ENCODE measurements at places on chromosomes 13 and 19.

DNA sequence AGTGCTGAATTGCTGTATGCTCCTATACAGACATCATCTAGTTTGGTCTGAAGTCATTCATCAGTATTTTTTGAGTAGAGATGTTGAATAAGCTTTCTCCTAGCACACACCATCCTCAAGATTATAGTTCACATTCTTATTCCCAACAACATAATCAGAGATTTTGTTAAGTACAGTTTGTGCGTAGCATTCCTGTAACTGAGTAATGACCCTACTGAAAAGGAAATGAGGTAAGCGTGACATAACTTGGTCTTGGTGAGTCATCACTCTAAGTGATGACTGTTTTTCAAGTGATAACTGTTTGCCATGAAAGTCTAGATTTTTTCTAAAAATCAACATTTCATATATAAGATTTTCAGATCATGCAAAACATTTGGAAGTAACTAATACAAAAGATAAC, 18.5 kb upstream of the FAM216B start:
- DNase-seq, result peak; percentile 32

DNA sequence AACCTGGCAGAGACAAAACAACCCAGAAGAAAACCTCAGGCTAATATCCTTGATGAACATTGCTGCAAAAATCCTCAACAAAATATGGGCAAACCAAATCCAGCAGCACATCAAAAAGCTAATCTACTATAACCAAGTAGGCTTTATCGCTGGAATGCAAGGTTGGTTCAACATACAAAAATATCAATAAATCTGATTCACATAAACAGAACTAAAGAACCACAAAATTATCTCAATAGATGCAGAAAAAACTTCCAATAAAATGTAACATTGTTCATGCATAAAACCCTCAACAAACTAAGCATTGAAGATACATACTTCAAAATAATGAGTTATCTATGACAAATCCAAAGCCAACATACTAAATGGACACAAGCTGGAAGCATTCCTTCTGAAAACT, 8.8 kb downstream of the ZNF724 start:
- no peak for DNase-seq

DNA sequence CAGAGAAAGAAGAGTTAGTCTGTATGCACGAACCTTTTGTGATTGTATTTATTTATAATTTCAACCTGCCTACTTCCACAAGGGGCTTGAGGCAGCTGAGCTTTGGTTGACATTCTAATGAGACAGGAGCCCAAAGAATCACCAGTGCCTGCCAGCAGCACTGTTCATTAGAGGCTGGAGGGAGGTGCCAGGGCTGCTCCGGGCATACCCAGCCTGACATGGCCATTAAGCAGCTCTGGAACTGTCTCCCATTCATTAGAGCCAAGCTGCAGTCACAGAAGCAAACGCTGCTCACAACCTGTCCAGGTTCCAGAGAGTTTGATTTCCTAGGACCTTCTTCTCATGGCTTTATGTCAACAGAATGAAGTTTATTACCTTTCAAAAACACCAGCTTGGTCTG, 425.5 kb downstream of the RFC3 start:
- no peak for DNase-seq

GRCh38 chr19:50889638-50890037, 16.4 kb downstream of the KLK2 start:
- no peak for DNase-seq

GRCh38 chr19:52297601-52298364, 814 bp downstream of the ZNF480 start:
- no peak for DNase-seq

DNA sequence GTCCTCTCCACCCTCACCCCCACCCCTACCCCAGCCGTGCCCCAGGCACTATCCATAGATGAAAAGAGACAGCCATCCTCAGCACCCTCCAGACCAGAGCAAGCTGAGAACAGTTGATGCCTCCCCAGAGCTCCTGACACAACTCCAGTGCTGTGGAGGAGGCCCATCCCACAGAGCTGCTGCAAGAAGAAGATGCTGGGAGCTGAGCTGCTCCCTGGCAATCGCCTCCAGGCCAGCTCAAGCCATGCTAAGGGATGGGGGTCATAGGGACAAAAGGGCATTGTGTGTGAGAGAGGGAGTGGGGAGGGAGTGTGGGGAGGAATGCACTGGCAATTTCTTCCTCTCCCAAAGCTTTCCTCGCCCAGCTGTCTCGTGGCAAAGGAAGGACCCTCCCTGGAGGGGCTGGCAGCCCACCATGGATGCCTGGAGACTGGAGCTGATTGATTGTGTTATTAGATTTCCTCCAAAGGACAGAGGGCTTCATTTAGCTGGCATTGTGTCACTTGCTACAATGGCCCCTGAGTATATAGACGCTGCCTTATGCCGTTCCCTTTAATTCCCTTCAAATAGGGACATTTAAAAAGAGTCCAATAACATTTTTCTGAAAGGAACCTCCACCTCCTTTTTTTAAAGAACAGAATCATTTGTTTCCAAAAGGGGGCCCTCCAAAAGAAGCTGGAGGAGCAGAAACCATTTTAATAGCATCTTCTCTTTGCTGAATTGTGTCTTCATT, 476.4 kb downstream of the FOXO1 start:
- DNase-seq, result no peak

GRCh38 chr19:28351761-28352160, 861.2 kb downstream of the UQCRFS1 start:
- DNase-seq, result no peak

GRCh38 chr19:45763691-45764294, 5.3 kb downstream of the SIX5 start:
- DNase-seq, result no peak

DNA sequence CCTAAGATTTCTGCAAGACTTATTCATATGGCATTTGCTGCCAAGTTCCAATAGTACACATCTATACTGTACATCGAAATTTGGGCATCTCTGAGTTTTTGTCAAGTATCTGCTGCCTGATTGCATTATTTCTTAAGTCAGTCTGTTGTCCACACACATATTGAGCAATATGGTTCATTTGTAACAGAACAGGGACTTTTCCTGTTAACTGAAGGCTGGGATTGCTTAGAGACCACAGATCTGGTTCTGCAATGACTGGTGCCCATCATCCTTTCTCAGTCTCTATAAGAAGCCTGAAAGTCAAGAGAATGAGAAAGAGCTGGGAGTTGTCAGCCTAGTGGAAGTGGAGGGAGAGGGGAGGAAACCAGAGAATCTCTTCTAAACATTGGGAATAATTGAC, 22.5 kb upstream of the MYCBP2 start:
- no peak for DNase-seq

DNA sequence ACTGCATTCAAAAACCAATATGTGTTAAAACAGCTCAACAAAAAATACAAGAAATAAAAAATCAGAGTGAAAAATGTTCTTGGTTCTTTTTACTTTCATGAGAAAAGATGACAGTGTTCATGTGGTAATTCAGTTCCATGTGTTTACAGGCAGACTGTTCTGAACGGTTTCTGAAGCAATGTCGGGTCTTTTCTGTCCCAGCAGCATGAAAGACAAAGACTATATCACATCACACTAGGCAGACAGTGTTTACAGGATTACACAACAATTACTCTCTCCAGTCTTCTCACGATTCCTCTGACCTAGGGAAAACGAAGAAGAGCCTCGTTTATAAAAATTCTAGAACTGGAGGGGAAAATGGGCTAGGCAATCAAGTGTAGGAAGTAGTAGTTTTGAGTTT, 83.4 kb downstream of the UBL3 start:
- no peak for DNase-seq

GRCh38 chr13:65768545-65768944, 1461.6 kb downstream of the PCDH9 start:
- DNase-seq, result no peak

- DNase-seq, result no peak
Observed at GRCh38 chr13:45207319-45207718, 6.5 kb upstream of the KCTD4 start.

DNA sequence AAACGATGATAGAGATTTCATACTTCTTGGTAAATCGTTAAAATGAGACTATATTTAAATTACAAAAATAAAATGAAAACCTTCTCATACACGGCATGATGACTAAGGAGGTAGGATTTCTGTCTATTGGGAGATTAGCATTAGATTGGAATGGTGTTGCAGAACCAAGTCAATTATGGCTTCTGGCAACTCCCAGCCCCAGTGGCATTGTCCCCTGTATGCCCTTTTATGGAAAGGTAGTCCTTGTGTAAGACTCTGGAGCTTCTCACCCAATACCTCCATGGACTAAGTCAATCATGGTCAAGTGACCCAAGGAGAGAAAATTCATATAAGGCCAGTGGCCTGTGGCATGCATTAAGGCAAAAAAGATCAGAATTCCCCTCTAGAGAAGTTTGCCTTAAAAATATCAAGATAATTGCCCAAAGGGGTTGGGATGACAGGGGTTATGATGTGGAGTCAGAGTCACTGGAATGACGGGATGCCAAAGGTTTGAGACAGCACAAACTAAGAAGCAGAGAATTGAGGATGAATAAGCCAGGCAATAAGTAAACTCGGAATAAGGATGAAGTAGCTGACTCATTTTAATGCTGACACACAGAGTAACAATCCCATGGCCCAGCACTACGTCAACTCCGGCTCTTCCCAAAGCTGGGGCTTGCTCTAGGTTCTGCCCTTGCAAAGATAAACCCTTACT, 57.8 kb upstream of the POSTN start:
- DNase-seq, result peak; percentile 99

DNA sequence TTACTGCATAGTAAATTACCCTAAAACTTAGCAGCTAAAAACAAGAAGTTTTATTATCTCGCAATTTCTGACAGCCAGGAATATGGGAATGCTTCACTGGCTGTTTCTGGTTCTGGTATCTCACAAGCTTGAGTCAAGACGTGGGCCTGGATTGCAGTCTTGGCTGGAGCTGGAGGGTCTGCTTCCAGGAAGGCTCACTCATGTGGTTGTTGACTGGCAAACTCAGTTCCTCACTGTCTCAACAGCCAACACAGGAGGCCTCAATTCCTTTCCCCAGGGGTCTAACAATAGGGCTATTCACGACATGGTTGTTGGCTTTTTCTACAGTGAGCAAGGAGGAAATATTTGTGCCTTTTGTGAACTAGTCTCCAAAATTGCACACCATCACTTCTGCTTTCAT, 146.3 kb downstream of the GPC5 start:
- no peak for DNase-seq

- no peak for DNase-seq
Observed at GRCh38 chr19:32580353-32580900, 563 bp upstream of the PDCD5 start.

GRCh38 chr19:41821003-41821735, 23.3 kb downstream of the LYPD4 start:
- peak; percentile 35 for DNase-seq

GRCh38 chr19:925526-926322, at the start of gene ARID3A:
ARID3A (plus strand) TSS chr19:926035; CDS start chr19:929529, 3,494 bp downstream.
- DNase-seq, result peak; percentile 57

DNA sequence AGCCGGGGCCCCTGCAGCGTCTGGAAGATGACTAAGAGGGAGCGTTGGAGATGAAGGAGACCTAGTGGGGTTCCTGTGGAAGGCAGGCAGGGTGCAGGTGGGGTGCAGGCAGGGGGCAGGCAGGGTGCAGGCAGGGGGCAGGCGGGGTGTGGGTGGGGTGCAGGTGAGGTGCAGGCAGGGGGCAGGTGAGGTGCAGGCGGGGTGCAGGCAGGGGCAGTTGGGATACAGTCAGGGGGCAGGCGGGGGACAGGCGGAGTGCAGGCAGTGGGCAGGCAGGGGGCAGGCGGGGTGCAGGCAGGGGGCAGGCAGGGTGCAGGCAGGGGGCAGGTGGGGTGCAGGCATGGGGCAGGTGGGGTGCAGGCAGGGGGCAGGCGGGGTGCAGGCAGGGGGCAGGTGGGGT, 142.8 kb downstream of the SOX1 start:
- DNase-seq, result no peak

DNA sequence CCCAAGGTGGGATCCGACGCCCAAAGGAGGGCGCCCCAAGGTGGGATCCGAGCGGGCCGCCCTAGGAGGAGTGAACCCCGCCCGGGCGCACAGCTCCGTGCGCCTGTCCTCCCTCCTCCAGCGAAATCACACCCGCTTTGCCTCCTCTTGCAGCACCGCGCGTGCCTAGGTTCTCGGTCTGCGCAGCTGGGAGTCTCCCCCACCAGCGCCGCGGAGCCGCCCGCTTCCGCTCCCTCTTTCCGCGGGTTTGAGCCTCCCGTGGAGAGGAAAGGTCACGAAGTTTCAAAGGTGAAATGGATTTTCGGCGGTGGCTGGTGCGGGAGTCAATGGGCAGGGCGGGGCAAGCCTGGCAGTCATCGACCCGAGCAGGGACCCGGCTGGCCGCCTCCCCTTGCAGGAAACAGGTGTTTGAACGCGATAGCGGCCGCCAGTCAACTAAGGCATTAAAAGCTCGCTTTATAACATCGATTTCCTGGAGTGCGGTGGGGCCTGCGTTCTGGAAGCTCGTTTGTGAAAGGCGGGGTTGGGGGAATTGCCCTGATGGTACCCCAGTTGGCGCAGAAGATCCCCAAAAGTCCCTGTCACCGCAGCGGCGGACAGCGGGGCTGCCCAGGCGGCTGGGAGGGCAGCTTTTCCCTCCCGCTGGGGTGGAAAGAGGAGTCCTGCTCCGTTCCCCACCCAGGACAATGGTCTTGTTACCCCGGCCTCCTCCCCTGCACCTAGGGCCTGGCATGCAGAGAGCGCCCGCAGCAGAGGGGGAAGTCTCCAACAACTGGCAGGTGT, 9.0 kb upstream of the SOX1 start:
- DNase-seq, result no peak

DNA sequence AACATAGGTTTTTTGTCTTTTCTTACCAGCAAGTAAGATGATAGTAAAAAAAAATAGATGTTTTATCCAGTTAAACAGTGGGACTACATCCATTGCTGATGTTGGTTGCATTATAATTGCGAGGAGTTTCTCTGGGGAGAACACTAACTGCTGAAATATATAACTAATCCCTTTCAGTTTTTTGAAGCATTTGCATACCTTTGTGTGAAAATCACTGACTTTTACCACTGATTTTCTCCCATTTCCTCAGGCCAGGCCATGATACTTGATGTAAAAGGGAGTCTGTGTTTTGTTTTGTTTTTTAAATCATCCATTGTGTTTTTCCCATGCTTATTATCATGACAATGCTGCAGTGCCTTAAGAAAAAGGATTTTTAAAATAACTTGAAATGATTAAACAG, 699.5 kb downstream of the PCDH9 start:
- DNase-seq, result no peak

DNA sequence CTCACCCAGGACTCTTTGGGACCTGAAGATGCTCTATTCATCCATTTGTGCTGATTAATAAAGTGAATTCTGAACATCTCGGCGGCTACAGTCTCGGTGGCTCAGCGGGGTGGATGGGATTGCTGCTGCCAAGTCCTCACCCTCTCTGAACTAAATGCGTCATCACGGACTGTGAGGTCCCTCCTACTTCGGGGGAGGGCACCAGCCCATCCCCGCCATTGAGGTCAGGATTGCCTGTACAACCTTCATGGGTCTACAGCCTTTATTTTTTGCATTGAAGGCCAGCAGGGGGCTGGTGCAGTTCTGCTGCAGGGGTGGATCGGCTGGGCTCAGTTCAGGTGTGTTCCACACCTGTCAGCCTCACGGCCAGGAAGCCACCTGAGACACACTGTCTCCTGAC, 181.8 kb downstream of the COL4A1 start:
- DNase-seq, result no peak

- no peak for DNase-seq
Observed at GRCh38 chr19:46718934-46719622, 2.2 kb upstream of the PRKD2 start.
